Epithelial cell of umbilical artery (primary cell): ENCODE measurements at places on chromosomes 3 and 15. TPM values are rescaled to one million over a fixed set of nuclear protein-coding genes. Genes with fewer than 3 reads are reported as not detected.

SLC38A3 gene
- under 0.01 TPM in 1 of 2 replicates, not detected in the other for total RNA-seq

KCNMB2 gene
- 0.46 TPM in 1 of 2 replicates, not detected in the other for total RNA-seq

CHRNA5 gene
- 6.1 and 9.4 TPM in 2 replicates for total RNA-seq

COL7A1 gene
- total RNA-seq: 0.76 and 1.9 TPM in 2 replicates

MTMR10 gene
- total RNA-seq: 14.9 and 36.3 TPM in 2 replicates

CCDC12 gene
- 44.5 and 48.8 TPM in 2 replicates for total RNA-seq

TRIM42 gene
- not detected in 2 replicates for total RNA-seq

PPP1R14D gene
- not detected in 2 replicates for total RNA-seq

C3orf49 gene
- not detected in 2 replicates for total RNA-seq

NBEAL2 gene
- 30.2 and 33.1 TPM in 2 replicates for total RNA-seq

GOLGA6L7 gene
- not detected in 2 replicates for total RNA-seq

CSPG5 gene
- 0.32 and 1.1 TPM in 2 replicates for total RNA-seq
